ENCODE measurements at places on chromosomes 3 and 15. TPM values are rescaled to one million over a fixed set of nuclear protein-coding genes. Genes with fewer than 3 reads are reported as not detected.

DNA sequence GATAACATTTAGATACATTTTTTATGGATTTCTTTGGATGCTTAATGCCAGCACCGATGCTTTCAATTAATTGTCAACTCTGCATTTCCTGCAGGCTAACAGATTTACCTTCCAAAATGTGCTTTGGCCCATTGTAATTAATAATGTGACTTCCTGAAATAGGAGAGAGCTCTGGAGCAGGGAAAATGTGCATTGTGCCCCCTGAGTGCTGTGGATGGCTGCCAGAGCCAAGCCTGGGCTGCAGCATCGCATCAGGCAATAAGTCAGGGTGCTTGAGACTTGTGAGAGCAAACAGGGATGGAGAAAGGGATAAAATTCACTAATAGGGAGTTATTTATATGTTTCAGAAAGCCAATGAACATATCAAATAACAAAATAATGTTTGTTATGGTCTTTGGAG is 133.8 kb downstream of the MOBP start:
- no peak for DNase-seq

GRCh38 chr3:129106320-129106719 is 15.3 kb downstream of the RAB43 start:
- DNase-seq = peak; percentile 20

DNA sequence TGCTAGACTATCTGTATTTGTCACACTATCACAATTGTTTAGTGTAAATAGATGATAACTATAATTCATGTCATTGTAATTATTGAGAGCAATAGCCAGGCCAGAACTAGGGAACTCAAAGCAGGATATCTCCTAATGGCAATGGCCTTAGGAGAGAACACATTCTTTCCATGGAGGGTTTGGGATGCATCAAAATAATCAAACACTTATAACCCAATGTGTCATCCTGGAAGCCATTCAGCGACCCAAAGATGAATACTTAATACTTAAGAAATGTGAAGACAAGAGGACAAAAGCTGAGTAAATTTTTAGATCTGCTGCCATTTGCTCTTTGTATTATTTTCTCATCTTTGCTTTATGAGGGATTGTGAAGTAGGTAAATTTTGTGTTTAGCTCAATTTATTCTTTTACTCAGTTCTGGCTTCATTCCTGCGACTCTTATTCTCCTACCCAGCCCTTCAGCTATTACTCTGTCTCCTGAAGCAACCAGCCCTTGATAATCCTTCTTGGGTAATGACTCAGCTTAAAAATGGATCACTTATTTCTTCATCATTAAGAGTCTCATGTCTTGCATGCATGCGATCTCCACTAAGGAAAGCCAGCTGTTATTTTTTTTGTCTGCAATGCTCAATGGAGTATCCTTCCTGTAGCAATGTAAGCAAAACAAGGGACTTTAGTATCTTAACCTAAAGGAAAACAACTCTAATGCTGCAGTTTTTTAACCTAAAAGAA is 2.0 kb downstream of the OR4F15 start:
- no peak for DNase-seq

GRCh38 chr15:60585743-60586708 is 107.1 kb upstream of the ICE2 start:
- DNase-seq = peak; percentile 82

Gene CDC25A
- 4.5 TPM for polyA plus RNA-seq

DNA sequence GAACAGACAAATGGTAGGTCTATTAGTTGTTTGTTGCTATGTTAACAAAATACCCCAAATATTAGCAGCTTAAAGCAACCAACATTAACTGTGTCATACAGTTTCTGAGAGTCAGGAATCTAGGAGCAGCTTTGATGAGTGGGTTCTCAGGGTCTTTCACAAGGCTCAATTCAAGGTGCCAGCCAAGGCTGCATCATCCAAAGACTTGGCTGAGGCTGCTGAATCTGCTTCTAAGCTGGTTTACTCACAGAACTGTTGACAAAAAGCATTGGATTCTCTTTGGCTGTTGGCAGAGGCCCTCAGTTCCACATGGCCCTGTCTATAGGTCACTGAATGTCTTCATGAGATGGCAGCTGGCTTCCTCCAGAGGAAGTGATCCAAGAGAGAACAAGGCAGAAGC is 40.3 kb upstream of the TSC22D2 start:
- no peak for DNase-seq

Data from muscle of leg (tissue), 16 donors.